Osteoblast (primary cell): ENCODE measurements at places on chromosomes 11 and 22.

DNA sequence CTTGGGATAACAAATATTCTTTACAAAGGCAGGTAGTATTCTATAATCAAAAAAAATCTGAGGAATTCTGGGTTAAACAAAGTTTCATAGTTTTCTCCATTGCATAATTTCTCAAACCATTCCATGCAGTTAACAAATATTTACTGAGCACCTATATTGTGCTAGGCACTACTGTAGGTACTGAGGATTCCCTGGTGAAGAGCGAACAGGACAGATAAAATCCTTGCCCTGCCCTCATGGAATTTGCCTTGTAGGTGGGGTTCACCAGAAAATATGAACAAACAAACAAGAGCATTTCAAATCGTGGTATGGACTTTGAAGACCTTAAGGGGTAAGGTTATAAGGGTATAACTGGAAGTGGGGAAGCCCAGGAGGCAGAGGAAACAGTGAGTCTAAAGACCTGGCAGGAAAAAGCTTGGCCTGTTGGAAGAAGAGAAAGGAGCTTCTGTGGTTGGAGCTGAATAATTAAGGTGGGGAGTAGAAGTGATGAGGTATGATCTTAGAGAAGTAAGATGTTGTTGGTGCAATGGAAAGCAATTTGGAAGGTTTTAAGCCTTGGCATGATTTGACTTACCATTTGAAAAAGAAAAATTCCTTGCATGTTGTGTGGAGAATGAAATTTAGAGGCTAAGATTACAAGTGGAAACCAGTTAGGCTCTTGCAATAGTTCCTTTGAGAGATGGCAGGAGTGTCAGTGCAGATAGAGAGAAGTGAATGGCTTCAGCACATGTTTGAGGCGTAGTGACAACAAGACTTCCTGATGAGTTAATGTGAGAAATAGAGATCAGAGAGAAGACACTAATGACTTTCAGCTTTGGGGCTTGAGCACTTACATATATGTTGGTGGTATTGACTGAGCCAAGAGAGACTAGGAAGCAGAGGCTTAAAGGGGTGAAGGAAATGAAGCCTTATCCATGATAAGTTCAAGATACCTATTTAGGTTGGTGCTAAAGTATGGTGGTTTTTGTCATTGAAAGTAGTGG is 55.7 kb upstream of the PICALM start:
- DNase-seq: no peak

DNA sequence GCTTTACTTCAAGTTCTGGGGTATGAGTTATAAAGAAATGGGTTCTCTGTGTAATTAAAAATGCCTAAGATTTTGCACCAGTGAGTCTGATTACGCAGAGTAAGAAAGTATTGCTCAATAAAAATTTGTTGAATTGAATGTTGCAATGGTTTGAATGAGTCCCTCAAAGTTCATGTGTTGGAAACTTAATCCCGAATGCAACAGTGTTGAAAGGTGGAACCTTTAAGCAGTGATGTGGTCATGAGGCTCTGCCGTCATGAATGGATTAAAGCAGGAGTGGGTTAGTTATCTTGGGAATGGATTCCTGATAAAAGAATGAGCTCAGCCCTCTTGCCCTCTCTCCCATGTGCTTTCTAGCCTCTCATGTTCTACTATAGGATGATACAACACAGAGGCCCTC is 52.6 kb upstream of the SESN3 start:
- no peak for DNase-seq

GRCh38 chr22:30636226-30637077 is 871 bp downstream of the SLC35E4 start:
- peak; percentile 87 for DNase-seq

DNA sequence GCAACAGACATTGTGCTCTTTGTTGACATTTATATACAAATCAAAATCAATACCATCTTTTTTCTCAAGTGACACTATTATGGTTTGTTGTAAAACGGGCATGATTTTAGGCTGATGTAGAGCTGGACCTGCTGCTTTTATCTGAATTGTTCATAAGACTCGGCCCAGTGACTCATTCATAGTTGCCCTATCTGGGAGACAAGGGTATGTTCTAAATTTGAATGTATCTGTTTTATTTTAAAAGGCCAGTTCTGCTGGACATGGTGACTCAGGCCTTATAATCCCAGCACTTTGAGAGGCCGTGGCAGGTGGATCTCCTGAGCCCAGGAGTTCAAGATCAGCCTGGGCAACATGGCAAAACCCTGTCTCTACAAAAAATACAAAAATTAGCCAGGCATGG is 39.3 kb downstream of the CEP295 start:
- DNase-seq: peak; percentile 60

DNA sequence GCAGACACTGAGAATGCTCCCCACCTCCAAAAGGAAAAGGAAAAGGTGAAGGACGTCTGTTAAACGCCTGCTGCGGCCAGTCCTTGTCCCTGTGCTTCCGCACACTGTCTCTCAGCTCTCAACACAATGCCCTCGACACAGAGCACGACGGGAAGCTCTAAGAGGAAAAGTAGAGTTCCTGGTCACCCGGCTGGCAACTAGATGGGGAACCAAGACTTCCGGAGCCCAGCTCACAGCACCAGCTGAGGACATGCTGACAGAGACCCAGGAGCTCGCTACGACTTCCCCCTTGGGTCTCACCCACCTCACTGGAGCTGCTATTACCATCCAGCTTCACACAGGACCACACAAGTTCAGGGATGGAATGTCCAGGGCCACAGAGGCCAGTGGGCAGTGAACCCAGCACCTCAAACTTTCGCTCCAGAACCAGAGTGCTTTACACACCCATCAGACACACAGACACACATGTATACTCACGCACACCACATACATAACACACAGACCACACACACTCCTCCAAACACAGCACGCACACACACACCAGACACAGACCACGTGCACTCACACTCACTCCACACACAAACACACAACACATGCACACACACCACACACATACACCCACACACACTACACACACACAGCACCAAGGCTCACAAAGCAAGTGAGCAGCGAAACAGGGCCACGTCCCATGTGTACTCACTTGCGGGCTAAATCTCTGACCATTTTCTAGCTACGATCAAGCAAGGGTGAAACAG is 9.6 kb downstream of the SULT4A1 start:
- no peak for DNase-seq

DNA sequence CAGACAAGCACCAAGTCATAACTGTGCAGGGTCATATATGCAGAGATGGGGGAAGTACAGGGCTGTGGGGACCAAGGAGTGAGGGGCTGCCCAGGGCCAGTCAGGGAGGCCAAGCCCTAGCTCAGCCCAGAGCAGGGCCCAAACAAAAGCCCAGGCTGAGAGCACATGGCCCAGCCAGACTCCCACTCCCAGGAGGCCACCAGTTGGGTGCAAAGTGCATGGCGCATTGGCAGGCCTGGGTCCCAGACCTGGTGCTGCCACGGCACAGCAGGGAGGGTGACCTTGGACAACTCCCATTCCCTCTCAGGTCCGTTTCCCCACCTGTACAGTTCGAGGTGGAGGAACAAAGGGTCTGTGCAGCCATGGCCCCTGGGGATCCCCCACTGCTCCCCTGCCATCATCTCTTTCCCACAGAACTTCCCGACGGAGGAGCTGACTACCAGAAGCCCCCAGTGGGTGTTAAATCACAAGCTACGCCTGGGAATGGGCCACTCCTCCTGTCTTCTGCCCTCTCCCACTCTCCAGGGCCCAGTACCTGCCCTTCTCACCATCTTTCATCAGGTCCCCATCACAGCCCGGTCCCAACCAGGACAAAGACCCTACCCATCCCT is 608 bp downstream of the NIPSNAP1 start:
- DNase-seq: no peak

DNA sequence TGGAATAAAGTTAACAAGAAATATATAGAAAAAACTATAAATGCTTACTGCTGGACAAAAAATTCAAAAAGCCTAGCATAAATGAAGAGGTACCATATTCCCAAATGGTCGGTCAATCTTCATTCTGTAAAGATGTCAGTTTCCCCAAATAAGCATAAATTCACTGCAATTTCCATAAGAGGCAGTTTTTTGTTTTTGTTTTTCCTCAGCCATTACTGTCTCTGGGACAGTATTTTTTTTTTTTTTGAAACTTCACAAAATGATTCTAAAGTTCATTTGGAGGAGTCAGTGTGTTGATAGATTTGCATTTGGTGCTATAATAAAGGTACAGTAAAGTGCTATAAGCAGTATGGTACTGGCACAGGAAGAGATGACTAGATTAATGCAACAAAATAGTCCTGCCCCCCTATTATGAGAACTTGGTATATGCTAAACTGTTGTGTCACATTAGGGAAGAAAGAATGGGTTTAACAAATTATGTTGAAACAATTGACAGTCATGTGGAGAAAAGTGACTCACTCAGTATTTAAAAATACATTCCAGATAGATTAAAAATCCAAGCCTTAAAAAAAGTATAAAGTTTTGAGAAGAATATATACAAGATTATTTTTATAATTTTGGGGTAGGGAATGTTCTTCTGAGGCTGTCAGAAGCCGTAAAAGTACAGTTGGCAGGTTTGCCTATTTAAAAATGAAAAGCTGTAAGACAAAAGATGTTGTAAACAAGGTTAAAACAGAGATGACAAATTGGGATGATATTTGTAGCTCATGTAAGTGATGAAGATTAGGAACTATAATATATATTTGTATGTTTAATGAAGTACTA is 2.6 kb upstream of the FTH1 start:
- peak; percentile 96 for DNase-seq

DNA sequence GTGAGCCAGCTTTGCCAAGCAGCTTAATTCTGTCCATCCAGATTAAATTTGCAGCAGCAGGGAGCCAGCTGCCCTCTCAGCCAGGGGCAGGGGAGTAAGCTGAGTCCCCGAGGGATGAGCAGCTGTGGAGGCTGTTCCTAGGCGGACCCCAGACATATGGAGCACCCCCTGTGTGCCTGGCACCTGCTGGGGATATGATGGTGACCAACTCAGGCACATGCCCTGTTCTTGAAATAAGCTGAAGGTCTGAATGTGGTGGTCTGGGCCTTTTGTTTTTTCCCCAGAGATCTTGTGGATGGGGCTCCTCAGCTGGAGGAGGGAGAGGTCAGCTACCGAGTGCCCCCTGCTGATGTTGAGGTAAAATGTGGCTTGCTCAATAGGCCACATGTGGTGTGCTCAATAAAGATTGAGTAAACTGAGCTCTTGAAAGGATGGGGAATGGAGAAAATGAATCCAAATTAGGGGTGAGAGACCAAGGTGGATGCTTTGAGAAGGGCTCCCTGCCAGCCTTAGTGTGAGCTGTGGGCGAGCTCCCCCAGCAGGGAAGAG is 103.3 kb upstream of the NNMT start:
- no peak for DNase-seq

- DNase-seq: no peak
These were observed 81.7 kb downstream of the CCDC34 start for GRCh38 chr11:27281276-27281675.

- no peak for DNase-seq
These were observed 357.2 kb upstream of the NARS2 start for GRCh38 chr11:78931891-78932290.

- peak; percentile 78 for DNase-seq
These were observed 48.1 kb downstream of the DNHD1 start for GRCh38 chr11:6544921-6545850.

DNA sequence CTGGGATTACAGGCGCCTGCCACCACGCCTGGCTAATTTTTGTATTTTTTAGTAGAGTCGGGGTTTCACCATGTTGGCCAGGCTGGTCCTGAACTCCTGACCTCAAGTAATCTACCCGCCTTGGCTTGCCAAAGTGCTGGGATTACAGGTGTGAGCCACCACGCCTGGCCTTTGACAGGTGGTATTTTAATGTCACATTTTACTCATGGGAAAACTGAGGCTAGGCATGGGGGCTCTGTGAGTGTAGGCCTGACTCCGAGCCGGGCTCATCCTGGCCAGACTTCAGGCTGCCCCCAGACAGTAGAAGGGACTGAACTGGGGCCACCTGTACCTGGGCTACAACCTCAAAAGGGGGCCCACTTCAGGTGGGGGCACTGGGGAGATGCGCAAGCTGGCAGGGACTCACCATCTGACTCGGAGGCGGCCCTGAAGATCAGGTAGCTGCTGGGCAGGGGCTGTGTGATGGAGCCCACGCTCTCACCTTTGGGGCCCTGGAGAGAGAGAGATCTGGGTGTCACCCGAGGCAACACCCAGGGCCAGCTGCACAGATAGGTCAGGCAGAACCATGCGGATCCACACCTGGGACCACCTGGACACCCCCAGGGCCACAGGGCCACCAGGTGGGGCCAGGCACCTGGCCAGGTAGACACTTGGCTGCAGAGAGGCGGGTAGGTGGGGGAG is 45.8 kb downstream of the OSBPL5 start:
- DNase-seq: no peak

- DNase-seq: no peak
These were observed 134.4 kb downstream of the CSNK2A3 start for GRCh38 chr11:11218629-11218986.

GRCh38 chr22:23837911-23838680 is 710 bp downstream of the DERL3 start:
- DNase-seq: no peak

DNA sequence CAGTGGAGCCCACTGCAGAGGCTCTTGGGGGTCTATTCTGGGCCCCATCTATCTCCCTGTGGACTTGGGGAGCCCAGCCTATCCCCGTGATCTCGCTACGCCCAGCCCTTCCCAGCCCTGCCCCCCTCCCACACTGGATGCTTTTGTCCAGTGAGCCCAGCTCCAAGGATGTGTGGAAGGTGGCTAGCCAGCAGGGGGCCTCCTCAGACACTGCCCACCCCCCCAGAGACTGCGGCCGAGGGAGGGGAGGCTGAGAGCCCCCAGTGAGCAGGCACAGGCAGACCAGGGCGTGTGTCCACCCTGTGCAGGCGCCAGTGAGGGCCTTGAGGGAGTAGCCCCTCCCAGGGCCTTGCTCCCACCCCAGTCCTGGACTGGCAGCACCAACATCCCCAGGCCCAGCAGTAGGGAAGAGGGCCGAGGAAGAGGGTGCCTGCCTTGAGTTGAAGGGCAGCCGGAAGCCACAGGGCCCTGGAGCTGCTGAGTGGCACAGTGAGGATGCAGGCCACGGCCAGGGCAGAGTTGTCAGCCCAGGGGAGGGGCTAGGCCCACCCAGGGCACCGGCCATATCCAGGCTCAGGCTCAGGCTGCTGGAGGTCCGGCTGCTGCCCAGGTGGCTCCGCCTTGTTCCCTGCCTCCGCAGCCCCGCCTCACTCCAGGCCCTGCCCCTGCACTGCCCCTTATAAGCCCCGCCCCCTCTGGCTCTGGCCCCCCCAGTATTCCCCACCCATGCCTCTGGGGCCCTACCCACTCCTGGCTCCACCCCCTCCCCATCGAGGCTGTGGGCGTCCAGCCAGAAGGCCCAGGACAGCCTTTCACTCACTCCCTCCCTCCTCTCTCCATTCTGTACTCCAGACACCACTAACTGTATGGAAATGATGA is 28.0 kb downstream of the MOB2 start:
- DNase-seq: peak; percentile 96
